ENCODE measurements at places on chromosomes 4 and X. TPM values are rescaled to one million over a fixed set of nuclear protein-coding genes. Genes with fewer than 3 reads are reported as not detected.

DNA sequence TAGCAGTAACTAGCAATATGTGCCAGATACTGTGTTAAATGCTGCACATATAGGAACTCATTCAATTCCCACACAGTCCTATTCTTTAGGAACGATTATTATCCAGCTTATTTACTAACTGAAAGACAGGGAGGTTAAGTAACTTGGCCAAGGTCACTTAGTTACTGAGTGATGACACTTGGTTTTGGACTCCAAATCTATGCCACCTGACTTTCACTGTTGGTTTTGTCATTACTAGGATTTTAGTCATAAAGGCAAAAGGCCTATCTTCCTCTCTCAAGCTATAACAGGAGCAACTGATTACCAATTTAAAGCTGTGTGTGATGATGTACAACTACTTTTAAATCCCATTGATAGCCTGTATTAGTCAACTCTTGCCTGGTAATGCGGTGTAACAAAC lies 138.9 kb upstream of the STX18 start:
- no peak for DNase-seq

Gene TRIM2
- 32.6 TPM for total RNA-seq

Gene DCAF4L1
- total RNA-seq, result 0.53 TPM

- DNase-seq, result no peak
These were observed 188.3 kb upstream of the HCCS start for GRCh38 chrX:10922835-10923234.

DNA sequence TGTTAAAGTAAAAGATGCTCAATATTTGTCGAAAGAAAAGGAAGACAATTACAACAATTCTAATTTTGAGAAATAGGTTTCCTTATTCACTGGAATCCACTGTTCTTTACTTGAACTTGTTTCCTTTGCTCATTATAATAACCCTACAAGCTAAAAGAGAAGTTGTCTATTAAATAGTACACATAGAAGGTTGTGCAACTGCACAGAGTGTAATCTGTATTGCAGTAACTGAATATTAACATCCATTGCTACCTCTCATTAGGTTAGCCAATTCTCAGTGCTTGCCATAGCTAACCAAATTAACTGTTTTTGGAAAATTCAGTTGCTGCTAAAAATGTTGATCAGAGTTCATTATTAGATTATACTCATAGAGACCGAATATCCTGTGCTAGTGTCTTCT lies 120.0 kb downstream of the PDLIM5 start:
- no peak for DNase-seq

DNA sequence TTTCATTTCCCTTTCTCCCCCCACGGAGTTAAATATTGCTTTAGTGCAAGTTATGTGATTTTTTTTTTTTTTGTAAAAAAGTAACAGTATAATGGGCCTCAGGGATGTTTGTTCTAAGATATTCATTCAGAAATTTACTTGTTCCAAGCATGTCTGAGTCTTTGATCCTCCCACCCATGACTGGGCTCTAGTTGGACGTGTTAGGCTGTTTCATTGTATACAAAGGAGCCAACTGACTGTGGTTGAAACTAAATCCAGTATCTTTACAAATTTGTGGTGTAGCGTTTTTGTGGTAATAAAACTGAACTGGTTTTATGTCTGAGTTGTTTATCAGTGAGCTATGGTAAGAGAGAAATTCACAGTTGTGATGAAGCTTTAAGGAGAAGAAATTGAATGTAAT lies 74.1 kb downstream of the DOCK11 start:
- no peak for DNase-seq

Gene GLRB
- 2.6 TPM for total RNA-seq

DNA sequence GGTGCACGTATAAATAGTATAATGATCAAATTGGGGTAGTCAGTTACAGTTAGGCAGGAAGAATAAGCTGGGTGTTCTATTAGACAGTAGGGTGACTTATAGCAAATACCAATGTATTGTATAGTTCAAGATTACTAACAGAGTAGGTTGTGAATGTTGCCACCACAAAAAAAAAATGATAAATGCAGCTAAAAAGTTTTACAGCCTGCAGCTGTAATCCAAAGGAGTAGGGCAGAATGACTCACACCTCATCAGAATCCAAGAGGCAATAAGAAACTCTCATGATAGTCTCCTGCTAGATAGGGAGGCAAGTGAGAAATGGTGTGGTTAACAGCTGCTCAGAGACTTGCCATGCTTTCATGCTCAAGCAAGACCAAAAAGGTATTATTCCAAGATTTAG lies 19.6 kb upstream of the TCEAL4 start:
- no peak for DNase-seq

Gene PRRG3
- 1.1 TPM for total RNA-seq

DNA sequence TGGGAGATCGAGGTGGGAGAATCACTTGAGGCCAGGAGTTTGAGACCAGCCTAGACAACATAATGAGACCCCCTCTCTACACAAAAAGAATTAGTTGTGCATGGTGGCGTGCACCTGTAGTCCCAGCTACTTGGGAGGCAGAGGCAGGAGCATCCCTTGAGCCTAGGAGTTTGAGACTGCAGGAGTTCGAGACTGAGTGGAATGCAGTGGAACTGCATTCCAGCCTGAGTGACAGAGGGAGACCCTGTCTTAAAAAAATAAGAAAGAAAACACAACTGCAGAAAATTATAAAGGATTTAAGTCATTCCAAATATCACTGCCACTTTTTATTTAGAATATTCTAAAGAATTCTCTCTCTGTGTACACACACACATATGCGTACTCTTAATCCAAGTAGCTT lies 18.4 kb downstream of the HPRT1 start:
- no peak for DNase-seq

Gene CT83
- not detected for total RNA-seq

Gene DMRTC1
- total RNA-seq, result not detected

GRCh38 chrX:20712811-20713210 lies 446.1 kb upstream of the RPS6KA3 start:
- DNase-seq, result no peak

Gene MAGEA2
- not detected for total RNA-seq

DNA sequence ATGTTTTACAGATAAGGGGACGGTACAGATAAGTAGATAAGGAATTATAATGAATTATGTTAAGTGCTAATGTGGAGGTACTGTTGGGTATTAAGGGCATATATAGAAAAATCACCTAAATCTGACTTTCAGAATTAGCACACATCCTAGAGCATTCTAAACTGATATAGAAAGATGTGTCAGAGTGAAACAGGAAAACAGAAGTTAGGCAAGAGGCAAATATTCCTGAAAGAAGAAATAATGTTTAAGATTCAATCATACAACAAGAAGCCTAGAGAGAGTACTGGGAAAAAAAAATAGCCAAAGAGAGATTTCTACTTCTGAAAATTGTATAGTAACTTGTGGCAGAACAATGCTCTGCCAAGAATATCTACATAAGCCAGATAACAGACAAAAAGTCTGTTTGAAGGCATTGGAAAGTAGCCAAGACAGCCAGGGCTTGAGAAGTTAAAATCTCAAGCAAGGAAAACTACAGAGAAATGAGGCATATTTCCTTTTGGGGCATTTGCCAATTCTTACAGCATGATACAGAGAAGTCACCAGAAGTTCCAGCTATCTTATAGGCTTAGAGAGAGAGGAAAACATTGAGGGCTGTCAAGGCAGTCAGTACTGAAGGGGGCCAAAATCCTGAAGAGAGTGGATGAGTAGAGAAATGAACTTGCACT lies 646.0 kb downstream of the RPA4 start:
- no peak for DNase-seq

GRCh38 chrX:154305541-154306205 lies 10.1 kb downstream of the TKTL1 start:
- no peak for DNase-seq

Gene POU4F2
- total RNA-seq, result not detected
